Kasumi-1 (cell line): ENCODE measurements at places on chromosomes 4 and X.

DNA sequence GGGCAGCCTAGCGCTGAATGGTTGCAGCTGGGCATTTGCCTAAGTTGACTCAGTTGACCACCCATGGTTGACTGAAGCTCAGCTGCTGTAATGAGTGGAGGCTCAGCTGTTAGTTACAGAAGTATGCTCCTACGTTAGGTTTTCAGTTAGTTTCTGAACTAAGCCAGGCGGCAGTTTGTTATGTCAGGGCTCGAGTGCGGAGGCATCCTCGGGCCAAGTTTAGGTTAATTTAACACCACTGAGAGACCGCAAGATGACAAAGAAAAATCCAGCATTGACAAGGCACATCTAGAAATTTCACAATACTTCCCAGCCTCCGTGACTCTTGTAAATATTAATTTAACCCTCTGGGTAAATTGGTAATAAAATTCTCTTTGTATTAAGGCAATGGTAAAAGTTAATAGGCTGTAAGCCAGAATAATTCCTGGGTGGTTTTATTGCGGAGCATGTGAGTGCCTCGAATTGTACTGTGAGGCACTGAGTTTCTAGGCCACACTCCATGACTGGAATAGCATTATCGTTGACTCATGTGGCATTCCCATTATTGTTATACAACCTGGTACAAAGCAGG, 33.1 kb upstream of the CDKN2AIP start:
- no peak for DNase-seq

DNA sequence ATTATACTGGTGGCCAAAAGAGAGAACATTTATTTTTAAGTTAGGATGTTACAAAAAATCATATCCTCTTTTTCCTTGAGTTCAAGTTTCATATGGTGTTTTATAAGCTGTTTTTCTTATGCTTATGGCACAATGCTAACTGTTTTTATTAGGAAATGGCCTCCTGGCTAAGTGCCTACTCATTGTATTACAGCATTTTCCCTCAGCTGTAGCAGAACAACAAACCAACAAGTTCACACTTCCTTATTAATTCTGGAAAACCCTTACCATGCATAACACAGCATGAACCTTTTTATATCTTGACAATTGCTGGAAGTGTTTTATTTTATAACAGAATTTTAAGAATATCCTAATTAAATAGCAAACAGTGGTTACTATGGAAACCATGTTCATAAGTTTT, 165.8 kb downstream of the GASK1B start:
- no peak for DNase-seq

DNA sequence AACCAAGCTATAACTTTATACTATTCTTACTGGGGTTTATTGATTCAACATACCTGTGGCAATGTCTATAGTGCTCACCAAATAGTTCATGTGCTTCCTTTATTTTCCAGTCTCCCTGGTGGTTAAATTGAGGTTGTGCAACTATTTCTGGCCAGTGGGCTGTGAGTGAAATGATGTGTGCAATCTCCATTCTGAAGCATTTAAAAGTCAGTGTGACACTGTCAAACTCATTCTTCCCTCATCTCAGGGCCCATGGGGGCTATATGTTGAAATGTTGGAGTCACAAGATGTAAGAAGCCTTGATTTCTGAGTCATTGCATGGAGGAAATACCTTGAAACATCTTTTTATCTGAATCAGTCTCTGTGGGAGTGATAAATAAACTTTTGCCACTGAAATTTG, 414.3 kb upstream of the RPS6KA3 start:
- DNase-seq: no peak

DNA sequence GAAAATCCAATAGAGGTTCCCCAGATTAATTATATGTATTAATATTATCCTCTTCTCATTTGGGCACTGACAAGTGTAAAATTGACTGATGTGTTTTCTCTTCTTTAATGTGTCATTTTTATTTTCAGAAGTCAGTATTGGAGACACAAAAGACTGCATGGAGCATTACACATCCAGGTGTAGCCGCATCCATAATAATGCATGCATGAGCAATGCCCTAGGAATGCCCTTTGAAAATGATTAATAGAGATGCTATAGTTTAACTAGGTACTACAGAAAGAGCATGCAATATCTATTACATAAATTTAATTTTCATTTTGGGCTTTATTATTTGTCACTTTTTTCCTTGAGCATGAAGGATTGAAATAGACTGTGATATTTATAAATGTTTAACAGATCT, 509.9 kb downstream of the SPOCK3 start:
- no peak for DNase-seq

- DNase-seq: no peak
Observed at GRCh38 chrX:152177497-152178269, 39.3 kb upstream of the MAGEA10 start.

- peak; percentile 24 for DNase-seq
Observed at GRCh38 chrX:154013614-154014360, 5.9 kb downstream of the IRAK1 start.

DNA sequence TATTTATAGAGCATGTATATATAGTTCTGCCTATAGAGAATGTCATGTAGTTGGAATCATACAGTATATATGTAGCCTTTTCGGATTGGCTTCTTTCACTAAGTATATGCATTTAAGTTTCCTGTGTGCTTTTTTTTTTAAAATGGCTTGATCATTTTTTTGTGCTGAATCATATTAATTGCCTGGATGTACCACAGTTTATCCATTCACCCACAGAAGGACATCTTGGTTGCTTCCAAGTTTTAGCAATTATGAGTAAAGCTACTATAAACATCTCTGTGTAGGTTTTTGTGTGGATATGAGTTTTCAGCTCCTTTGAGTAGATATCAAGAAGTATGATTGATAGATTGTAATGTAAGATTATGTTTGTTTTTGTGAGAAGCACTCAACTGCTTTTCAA, 23.8 kb downstream of the PTTG2 start:
- DNase-seq: no peak

DNA sequence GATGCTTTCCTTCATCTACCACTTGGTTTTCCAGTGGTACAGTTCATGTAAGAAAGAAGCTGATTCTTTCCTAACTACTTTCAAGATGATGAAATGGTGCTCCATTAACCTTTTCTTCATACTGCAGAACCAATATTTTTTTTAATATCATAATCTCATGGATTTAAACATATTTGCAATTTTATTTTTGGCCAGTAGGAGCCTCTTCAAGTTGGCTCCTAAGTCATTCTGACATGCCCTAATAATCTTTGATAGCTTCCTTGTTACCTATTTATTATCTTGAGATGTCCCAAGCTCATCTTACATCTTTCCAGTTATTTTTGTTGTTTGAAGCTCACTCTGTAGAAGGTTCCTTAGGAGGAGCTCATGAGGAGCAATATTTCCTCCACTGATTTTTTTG, 170.2 kb downstream of the APBB2 start:
- DNase-seq: no peak

DNA sequence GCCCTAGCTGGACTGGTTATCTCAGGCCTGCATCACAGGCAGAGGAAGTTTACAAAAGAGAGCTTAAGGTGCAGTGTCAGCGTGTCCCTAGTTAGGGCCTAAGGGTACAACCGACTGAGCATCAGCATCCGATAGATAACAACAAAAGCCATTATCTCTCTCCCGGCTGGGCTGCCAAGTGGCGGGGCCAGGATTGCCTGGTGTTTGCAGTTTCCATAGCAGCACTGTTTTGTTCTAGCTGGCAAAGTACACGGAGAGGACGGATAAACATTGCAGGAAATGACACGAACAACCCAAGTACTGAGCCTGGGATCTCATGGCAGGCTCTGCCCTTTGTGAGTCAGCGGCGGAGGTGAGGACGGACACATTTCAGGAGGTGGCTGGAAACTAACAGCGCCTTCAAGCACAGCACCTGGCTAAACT, 104.7 kb upstream of the NOCT start:
- no peak for DNase-seq

- no peak for DNase-seq
Observed at GRCh38 chr4:74619931-74620702, 174.2 kb downstream of the BTC start.

DNA sequence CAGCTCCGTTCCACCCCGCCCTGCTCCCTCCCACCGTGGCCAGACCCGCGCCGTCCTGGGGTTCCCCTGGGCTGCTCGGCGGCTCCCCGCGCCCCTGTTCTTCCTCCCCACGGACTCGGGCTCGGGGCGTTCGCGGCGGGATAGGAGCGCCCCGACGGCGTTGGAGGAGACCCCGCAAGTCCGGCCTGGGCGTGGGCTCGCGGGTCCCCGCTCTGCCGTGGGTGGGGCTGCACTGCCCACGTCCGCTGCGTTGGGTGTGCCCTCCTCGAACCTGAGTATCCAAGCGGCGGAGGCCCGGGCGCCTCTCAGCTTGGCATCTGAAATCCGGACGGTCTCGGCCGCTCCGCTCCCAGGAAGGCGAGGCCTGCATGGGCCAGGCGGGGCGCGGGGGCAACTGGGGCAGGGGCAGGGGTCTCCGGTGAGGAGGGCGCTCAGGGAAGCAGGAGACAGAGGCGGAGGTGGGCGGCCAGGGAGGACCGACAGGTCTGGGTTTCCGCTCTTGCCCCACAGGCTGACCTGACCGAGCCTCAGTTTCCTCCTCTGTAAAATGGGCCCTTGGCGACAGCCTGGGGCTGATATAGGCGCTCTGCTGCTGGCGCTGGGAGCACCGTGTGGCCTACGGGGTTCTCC, 12.0 kb upstream of the NAT8L start:
- no peak for DNase-seq

- DNase-seq: no peak
Observed at GRCh38 chrX:41732260-41732659, 8.3 kb downstream of the GPR82 start.

GRCh38 chr4:168434993-168435392, 45.3 kb downstream of the DDX60L start:
- no peak for DNase-seq

DNA sequence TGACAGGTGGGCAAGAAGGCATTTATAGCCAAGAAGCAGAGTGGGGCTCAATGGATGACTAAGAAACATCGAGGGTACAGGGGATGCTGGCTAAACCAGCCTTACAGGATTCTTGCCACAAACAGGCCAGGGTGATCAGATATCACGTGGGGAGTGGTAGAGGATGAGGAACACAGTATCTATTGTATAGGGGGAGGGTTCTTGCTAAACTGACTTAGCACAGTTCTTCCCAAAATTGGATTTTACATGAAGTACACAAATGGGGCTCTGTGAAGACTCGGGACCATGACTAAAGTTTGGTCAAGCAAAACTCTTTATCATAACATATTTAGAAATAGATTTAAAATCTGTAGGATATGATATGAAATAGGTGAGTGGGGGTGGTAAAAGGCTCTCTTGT, 144.0 kb upstream of the ATOH1 start:
- DNase-seq: no peak

DNA sequence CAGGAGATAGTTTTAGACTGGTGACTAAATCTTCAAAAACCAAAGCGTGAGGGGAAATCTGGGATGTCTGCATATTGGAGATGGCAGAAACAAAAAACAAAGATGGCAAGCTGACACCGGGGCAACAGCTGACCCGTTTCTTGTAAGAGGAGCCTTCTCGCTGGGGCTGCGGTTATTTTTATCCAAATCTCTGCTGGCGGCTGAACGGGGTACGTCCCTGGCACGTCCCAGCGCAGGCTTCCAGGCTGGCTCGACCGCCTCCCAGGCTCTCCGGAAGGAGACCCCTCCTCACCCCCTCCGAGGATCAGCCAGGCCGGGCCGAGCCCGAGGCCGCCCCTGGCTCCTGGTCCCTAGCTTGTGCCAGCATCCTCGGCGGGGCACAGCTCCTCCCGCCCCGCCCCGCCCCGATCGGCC, 403 bp downstream of the SGCB start:
- peak; percentile 35 for DNase-seq

DNA sequence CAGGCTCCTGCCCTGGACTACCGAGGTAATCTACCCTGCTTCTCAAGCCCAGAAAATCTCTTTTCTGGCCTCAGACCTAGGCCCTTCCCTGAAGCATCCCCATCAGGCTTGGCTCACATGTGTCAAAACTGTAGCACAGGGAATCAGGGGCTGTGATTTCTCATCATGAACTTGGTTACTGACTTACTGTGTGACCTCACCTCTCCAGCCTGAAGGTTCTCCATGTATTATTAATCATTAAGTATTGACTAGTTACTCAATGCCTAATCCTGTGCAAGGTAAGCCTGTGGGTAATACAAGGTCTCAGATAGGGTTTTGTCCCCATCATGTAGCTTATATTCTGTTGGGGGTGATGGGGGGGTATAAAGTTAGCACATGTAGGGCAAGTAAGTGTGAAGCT, 6.8 kb downstream of the SRPX2 start:
- DNase-seq: no peak

DNA sequence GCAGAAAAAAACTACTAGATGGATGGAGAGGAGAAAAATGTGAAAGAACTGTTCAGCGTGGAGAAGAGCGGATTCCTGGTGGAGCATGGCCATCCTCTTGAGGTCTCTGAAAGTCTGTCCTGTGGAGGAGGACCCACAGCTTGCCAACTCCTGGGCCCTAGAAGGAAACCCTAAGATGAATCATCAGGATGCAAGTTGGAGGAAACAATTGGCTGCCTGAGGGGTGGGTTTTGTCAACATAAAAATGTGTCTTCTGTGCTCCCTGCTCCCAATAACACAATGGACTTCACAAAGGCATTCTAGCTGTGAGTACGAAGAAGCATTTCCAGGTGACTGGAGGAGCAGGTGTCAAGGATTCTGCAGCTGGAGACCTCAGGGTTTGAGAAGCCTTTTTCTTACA, 37.2 kb downstream of the CNGA2 start:
- no peak for DNase-seq

- no peak for DNase-seq
Observed at GRCh38 chr4:76499461-76499860, 64.4 kb downstream of the SHROOM3 start.

- no peak for DNase-seq
Observed at GRCh38 chrX:108171671-108172070, 80.1 kb downstream of the ATG4A start.

GRCh38 chr4:13396161-13396560, 88.0 kb downstream of the RAB28 start:
- DNase-seq: no peak

DNA sequence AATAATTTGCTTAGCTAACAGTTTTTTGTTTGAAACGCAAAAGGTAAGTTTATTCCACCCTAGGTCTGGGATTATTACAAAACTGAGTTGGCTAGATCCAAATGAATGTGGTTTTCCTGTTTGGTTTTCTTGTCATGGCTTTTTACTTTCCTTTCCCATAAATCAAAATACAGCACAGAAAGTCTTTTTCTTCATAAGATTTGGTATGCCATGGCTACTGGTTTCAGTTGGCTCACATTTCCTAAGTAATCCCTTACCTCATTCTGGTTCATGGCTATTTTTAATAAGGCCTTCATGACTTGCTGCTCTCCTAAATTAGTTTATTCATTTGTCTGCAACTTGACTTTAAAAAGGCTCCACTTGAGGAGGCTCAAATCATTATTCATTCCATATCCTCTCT, 12.9 kb upstream of the PAK3 start:
- DNase-seq: no peak
